ENCODE measurements at places on chromosomes 2 and 18.

DNA sequence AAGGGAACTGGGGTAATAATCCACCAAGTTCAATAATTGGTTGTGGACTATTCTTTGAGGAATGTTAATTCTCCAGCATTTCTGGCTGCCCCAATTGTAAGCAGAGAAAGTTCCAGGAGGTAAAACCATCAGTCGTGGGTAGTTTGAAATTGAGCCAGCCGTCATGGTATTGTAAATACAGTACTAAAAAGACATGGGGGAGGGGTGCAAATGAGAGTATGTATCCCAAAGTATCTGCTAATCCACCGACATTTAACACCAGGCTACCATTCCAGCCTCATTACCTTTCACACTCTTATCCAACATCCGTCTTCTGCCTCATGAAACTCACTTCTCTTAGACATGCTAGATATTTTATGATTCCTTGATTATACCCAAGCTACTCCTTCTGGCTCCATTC is 507.9 kb downstream of the ERBB4 start:
- no peak for DNase-seq

GRCh38 chr2:216033403-216033802 is 20.1 kb upstream of the MREG start:
- no peak for DNase-seq

GRCh38 chr2:227082286-227082685 is 81.7 kb downstream of the COL4A4 start:
- DNase-seq, result no peak

GRCh38 chr2:118134650-118135049 is 46.4 kb downstream of the INSIG2 start:
- no peak for DNase-seq

- peak; percentile 40 for DNase-seq
These were observed 38.9 kb downstream of the CTAGE1 start for GRCh38 chr18:22378672-22379282.

GRCh38 chr18:45847119-45847518 is 21.6 kb downstream of the SIGLEC15 start:
- no peak for DNase-seq

- no peak for DNase-seq
These were observed 47.5 kb downstream of the ADCY3 start for GRCh38 chr2:24872344-24873115.

- DNase-seq, result no peak
These were observed 144.4 kb upstream of the TWIST2 start for GRCh38 chr2:238703436-238703835.

DNA sequence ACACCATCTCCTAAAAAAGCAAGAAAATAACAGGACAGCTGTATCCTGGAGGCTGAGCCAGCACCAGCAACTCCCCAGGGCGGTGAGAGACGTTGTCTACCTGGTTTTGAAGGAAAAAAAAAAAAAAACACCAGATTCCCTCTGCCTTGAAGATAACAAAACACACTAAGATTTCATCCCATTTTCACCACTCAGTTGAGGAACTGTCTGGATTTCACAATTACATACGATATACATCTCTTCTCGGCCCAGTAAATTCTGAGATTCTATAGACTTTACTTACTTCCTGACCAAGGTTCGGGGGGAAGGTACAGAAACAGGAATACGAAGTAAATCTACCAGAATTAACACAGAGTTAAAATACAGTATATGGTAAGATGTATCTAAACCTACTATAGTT is 8.5 kb downstream of the ZNF516 start:
- no peak for DNase-seq

GRCh38 chr18:24465486-24465885 is 5.0 kb downstream of the HRH4 start:
- no peak for DNase-seq

GRCh38 chr2:177037569-177037968 is 175.0 kb upstream of the HNRNPA3 start:
- DNase-seq, result no peak

- DNase-seq, result no peak
These were observed 25.0 kb upstream of the SPP2 start for GRCh38 chr2:234025466-234025865.

DNA sequence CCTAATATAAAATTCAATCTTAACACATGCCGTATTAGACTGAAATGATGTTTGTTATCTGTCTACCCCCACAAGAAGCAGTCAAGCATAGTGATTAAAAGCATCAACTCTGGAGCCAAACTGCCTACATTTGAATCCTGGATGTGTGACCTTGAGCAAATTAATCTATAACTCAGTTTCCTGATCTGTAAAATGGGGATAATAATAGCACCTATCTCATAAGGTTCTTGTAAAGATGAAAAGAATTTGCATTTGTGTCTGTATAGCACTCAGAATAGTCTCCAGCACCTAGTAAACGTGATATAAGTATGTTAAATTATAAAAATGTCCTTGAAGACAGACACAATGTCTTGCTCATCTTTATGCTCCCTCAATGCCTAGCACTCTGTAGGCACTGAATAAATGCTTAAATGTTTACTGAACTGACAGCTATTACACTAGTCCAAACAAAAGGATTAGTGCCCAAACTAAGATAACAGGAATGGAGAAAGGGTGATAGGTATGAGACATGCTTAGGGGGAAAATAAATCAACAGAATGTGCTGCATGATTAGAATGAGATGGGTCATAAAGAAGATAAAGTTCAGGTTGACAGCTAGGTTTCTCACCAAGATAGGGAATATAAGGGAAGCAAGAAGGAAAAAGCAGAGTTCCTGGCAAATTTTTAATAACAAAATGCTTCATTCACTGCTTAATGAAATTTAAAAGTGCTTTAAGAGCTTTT is 180.6 kb downstream of the ATAD2B start:
- no peak for DNase-seq

DNA sequence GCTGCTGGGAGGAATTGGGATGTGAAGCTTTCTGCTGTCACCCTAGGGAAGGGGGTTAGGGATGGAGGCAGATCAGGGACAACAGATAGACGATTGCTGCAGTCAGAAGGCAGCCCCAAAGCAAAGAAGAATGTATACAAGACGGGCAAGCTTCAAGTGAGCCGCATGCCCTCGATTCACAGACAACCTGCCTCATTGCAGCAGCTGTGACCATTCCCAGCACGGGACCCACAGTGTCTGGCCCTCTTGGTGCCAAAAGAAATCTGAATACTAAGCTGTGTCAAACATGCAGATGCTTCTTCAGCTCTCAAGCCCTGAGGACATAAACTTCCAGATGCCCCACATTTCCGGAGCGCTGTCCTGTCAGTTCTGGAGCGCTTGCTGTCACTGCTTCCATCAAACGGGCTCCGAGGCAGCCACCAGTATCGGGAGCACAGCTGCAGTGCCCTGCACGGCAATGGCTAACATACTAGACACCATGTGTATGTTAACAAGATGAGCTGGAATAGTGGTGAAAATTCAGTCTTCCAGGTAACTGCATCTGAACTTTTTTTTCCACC is 33.8 kb downstream of the PRELID3A start:
- no peak for DNase-seq

- DNase-seq, result no peak
These were observed 112.5 kb upstream of the GLI2 start for GRCh38 chr2:120622886-120623753.
